ENCODE measurements at places on chromosomes 12 and 14. TPM values are rescaled to one million over a fixed set of nuclear protein-coding genes. Genes with fewer than 3 reads are reported as not detected.

Gene FAM186B
- 0.30 TPM for polyA plus RNA-seq

Gene NRL
- polyA plus RNA-seq: 3.0 TPM

Gene SLC5A8
- not detected for polyA plus RNA-seq

Gene SYCP3
- not detected for polyA plus RNA-seq

Gene KIF26A
- 5.0 TPM for polyA plus RNA-seq

Gene MEG3
- polyA plus RNA-seq: 36.7 TPM

Gene HCAR1
- not detected for polyA plus RNA-seq

Gene PLEKHH1
- 6.3 TPM for polyA plus RNA-seq

Gene TAS2R9
- not detected for polyA plus RNA-seq

Gene LRP1-AS
- polyA plus RNA-seq: not detected

Gene TGM1
- polyA plus RNA-seq: 0.69 TPM

Gene EVL
- 23.8 TPM for polyA plus RNA-seq

Gene CMKLR1
- polyA plus RNA-seq: 4.1 TPM

Gene SYT1
- not detected for polyA plus RNA-seq

Gene INHBC
- 0.03 TPM for polyA plus RNA-seq

Gene SERPINA10
- not detected for polyA plus RNA-seq

Gene CD69
- polyA plus RNA-seq: 0.30 TPM
